ENCODE measurements at places on chromosomes 7 and 10.

GRCh38 chr7:85287106-85287825 lies 100.4 kb upstream of the SEMA3D start:
- DNase-seq = peak; percentile 48

DNA sequence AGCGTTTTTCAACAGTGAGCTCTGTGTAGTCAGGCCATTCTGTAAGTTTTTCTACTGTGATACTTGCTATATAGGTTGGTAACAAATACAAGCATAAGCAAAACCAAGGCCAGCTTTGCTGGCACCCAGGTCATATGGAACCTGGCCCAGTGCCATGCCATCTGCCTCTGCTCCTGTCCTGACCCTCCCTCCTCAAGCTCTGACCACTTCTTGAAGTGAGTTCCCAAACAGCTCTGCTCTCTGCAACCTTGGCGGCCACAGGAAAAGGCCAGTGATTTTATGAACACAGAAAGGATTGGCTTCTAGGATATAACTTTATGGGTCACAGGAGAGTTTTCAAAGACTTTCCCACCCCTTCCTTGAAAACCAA lies 12.8 kb downstream of the NOD1 start:
- DNase-seq = no peak

- DNase-seq = peak; percentile 74
Measured at GRCh38 chr10:120221873-120222485, 235.0 kb upstream of the PLPP4 start.

DNA sequence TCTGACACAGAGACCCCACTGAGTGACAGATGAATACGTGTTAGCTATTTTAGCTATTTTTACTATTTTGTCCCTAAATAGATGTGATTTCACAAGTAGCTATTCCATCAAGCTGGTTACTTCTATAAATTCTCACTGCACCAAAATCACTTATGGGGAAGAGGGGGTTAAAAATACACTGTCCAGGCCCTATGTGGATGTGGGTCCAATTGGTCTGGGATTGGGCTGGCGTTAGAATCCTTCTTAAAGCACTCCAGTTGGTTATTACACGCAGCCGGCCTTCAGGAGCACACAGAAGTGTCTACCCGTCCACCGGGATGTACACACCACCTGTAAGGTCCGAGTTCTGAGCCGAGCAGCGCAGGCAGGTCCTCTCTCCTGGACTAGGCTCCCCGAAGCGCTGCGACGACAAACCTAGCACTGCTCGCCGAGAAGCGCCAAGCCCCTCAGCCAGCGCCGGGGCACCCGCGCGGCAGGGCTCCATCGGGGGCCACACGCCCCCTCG lies 222.3 kb upstream of the MKLN1 start:
- peak; percentile 35 for DNase-seq

- no peak for DNase-seq
Measured at GRCh38 chr7:93646538-93646937, 72.0 kb upstream of the CALCR start.

DNA sequence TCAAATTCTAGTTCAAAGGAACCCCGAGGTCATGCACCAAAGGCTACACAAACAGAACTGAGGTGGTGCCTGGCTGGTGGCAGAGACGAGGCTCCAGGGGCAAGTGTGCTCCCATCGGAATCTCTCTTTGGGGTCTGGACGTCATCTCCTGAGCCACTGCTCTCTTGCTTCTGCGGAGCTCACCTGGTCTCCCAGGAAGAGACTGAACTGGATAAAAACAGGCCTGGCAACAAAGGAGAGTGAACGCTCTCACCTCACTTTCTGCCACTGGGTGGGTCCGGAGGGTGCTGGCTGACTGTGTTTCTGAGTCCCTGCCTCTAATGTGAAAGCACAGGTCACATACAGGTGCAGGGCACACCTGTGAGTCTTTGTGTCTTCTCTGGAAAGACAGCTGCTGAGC lies 22.4 kb downstream of the VIPR2 start:
- DNase-seq = no peak

- DNase-seq = no peak
Measured at GRCh38 chr10:82144153-82144552, 269.2 kb downstream of the NRG3 start.

- no peak for DNase-seq
Measured at GRCh38 chr10:43125881-43126731, 12.1 kb upstream of the CSGALNACT2 start.

DNA sequence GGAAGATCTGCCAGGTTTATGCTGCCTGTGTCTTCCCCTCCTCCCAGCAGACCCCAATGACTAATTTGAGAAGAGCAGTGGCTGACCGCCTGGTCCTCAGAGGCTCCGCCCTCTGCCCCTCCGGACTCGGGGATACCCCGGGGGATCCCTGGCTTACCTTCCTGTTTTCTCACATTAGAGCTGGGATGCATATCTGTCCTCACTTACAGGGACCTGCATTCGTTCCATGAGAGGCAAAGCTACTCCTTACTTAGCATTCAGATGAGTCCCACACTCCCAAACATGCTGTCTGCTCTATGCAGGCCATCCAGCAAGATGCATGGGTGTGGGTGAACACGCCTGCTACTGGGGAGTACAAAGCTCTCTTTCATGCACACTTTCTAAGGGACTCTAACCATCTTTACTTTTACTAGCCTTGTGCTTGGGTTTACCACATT lies 24.0 kb downstream of the VOPP1 start:
- no peak for DNase-seq

DNA sequence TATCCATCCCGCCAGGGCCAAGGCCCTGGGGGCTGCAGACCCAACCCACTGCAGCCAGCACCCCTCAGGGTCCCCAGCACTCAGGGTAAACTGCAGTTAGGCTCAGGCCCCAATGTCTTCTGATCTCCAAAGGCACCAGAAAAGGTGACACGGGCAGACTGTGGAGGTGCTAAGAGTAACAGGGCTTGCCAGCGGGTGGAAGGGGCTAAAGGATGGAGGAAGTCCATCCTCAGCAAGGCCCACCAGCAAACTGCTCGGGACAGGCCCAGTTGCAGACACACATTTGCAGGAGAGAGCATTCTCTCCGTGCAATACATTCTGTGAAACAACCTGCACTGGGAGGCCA lies 95.6 kb upstream of the DDC start:
- DNase-seq = no peak

GRCh38 chr7:106029451-106029850 lies 66.4 kb downstream of the CDHR3 start:
- DNase-seq = no peak

DNA sequence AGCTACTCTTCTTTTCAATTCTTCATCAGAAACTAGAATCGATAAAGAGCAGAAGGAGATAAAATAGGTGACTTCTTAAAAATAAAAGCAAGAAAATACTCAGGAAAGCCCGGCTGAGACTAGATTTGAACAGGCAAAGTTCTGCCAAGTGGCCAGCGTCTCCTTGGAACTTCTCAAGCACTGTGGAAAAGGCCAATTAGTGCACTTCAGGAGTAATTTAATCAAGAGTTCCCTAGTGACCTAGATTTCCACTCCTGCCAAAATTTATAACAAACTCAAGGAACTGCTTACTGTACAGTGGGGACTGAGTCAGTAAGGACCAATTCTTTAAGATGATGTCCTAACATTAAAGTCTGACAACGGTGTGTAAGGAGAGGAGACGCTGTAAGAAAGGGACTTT lies 57.3 kb downstream of the CHCHD3 start:
- DNase-seq = no peak

GRCh38 chr7:32030904-32031692 lies 39.1 kb downstream of the PDE1C start:
- DNase-seq = peak; percentile 9

GRCh38 chr10:48880016-48880705 lies 59.5 kb downstream of the LRRC18 start:
- DNase-seq = no peak

- DNase-seq = peak; percentile 34
Measured at GRCh38 chr10:24989867-24990266, 26.1 kb downstream of the ENKUR start.

DNA sequence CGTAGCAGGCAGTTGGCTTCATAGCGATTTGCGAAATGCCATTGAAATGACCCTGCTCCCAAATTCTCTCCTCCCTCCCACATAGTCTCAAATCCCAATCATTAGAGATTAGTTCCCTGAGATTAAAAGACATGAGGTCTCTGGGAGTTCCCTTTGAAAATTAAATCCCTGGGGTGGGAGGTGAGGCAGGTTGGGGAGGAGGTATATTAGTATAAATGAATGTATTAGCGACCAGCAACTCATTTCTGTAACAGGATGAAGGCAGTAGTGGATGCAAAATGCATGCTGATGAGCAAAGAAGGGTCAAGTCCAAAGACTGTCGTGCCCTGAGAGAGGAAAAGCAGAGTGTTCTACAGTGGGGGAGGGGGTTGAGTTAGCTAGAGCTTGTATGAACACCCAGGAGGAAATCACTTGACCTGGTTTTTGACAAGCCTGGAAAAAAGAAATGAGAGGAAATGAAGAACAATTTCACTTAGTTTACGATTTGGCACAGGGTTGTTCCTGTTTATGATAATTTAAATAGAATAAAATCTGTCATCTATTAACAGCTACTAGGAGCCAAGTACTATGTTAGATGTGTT lies 79.6 kb upstream of the MTPN start:
- DNase-seq = no peak

DNA sequence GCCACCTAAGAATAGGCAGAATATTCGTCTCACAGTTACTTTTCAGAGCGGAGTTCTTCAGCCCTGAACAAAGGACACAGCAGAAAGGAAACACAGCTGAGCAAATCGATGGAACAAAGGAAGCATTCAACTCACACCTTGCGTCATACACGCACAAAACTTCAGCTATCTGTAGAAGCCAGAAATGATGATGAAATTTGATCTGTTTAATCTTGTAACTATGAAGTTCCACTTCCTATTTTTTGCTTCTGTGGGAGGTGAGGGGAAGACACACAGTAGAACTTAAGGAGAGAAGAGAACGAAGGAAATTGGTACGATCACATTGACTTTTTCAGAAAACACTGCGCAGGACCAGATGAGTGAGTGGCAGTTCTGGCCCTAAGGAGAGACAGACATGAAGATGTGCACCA lies 26.2 kb downstream of the FAM171A1 start:
- DNase-seq = no peak

GRCh38 chr10:35927990-35928488 lies 285.9 kb upstream of the FZD8 start:
- DNase-seq = no peak
